Suppressor macrophage treated with lipopolysaccharide for 1 hour (primary cell): ENCODE measurements at places on chromosomes 2 and 18.

- DNase-seq = no peak
Observed at GRCh38 chr2:71901466-71901865, 246.2 kb downstream of the CYP26B1 start.

GRCh38 chr18:37853706-37854105 is 288.1 kb upstream of the CELF4 start:
- peak; percentile 73 for DNase-seq

- DNase-seq = peak; percentile 63
Observed at GRCh38 chr2:230472621-230473018, 56.6 kb downstream of the SP100 start.

- DNase-seq = no peak
Observed at GRCh38 chr2:156935616-156936015, 321.9 kb upstream of the GALNT5 start.

- DNase-seq = no peak
Observed at GRCh38 chr2:43321446-43321845, 95.0 kb upstream of the ZFP36L2 start.

DNA sequence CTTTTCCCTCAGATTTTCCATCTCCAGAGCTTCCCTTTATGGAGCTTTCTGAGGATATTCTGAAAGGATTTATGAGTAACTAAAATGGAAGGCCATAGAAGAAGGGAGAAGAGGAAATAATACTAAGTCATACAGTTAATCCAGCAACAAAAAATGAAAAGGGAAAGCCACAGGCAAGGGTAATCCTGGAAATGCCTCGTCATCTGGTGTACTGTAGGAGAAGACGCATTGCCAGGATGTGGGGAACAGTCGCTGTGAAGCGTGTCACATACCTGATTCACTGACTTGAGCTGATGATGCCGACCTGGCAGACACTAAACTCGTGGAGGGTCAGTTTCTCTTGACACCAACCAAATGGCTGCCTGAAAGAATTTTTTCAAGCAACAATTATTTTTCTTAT is 34.7 kb upstream of the ALPP start:
- no peak for DNase-seq

DNA sequence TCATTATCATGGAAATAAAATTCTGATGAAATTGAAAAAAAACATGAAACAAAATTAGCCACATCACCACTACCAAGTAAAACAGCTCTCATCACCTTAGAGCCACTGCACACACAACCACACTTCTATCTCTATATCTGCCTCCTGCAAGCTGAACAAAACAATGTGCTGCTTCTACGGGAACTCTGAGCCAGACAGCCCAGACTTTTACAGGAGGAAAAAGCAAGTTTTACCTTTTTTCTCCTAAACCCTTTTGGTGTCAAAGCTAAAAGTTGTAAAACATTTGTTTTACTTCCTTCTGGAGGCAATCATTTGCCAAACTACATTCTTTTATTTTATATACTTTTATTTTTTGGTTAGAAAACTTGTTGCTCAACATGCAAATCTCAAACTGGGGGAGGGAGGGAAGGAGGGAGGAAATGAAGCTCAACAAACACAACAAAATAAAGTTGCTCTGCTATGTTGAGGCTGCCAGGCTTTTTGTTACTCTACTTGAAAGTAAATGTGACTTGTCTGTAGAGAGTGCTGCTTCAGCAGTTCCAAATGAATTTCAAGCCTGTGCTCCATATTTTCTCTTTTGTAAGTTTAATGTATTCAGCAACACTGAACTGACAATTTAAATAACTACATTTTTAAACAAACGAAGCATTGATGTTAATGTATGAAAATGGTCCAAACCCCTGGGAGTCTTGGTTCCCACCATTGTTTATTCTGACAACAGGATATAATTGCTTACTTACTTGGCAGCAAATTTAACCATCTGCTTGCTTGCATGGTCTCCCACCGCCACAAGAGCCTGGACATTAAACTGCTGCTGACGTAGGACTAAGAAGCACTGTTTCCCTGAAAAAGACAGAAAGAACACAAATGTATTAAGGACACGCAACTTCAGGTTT is 24.5 kb downstream of the DARS1 start:
- no peak for DNase-seq

GRCh38 chr2:100677611-100678185 is 114.9 kb downstream of the PDCL3 start:
- DNase-seq = no peak

- DNase-seq = peak; percentile 26
Observed at GRCh38 chr2:24461685-24462084, 29.4 kb upstream of the NCOA1 start.

DNA sequence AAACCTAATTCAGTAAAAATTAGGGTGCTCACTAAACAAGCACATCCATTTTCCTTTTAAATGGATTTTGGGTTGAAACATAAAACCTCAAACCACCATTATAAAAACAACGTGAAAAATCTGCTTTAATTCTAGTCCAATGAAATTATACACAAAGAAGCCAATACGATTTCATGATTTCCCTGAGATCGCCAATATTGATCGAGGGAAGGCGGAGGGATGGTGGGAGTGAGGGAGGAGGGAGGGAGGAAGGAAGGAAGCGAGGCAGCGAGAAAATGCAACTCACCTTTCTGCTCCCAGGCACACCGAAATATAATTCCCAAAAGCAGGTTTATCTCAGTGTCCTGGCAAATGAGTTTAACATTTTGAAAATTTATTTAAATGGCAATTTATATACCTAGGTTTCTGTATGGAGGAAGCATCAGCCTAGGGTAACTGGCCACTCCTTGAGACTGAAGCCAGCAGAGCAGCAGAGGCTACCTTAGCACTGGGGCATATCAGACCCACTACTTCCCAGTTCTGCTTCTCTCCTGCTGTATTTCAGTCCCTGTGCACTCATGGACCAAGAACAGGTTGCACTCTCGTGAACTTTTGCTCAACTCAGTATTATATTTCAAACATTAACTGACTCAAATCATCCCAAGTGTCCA is 2.3 kb upstream of the ONECUT2 start:
- no peak for DNase-seq

- peak; percentile 8 for DNase-seq
Observed at GRCh38 chr2:75606761-75607399, 39.7 kb upstream of the MRPL19 start.

- no peak for DNase-seq
Observed at GRCh38 chr2:174574657-174575056, 22.9 kb downstream of the WIPF1 start.

- DNase-seq = no peak
Observed at GRCh38 chr2:38296197-38296780, 80.8 kb downstream of the ATL2 start.

DNA sequence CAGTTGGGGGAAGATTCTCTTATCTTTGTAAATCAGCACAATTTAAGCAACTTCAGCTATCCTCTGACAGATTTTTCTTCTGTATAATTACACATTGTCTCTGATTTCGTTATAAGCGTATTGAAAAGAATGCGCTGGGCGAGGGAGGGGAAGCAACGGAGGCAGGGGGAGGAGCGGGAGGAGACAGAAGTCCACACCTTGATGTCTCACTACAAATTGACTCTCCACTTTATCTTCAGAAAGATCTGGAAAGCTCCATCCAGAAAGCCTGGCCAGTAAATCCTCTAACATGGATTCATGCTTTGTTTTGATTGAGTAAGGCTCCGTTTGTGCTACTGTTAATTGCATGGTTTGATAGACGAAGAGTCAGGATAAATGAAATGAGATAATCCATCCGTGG is 76.6 kb downstream of the SMIM21 start:
- no peak for DNase-seq

DNA sequence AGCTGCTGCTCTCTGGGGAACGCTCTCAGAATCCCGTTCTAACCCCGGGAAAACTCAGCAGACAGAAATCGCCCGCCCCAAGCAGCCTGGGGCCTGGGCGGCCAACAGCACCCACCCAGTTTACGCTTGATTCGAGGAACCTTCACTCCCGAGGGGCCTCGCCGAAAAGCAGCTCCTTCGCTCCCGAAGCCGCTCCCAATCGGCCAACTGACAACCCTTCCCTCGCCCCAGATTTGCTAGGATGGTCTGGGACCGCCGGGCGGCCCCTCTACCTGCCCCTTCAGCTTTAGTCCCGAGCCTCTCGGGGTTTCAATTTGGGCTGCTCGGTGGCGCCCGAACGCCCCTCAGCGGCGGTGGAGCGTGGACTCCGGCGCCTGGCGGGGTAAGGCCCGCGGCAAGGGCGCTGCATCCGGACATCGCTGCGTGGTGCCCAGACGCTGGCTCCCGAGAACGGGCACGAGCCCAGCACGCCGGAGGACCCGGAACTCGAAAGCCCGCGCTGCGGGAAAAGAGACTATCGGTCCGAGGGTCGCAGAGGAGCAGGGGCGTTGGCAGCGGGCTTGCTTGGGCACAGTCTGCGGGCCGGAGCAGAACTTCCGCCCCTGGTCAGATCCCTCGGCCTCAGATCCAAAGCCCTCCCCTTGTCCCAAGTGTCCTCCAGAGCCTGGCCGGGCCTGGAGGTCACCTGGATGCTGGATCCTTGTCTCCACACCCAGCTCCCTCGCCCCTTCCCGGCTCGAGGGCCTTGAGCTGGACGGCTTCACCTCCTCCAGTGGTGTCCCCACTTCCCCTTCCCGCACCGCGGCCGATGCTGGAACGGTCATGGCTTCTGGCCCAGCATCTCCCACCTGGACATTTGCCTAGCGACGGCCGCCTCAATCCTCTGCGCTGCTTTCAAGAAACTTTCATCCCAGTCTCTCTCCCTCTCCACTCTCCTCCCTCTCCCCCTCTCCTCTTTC is 3.0 kb upstream of the OTX1 start:
- DNase-seq = no peak

DNA sequence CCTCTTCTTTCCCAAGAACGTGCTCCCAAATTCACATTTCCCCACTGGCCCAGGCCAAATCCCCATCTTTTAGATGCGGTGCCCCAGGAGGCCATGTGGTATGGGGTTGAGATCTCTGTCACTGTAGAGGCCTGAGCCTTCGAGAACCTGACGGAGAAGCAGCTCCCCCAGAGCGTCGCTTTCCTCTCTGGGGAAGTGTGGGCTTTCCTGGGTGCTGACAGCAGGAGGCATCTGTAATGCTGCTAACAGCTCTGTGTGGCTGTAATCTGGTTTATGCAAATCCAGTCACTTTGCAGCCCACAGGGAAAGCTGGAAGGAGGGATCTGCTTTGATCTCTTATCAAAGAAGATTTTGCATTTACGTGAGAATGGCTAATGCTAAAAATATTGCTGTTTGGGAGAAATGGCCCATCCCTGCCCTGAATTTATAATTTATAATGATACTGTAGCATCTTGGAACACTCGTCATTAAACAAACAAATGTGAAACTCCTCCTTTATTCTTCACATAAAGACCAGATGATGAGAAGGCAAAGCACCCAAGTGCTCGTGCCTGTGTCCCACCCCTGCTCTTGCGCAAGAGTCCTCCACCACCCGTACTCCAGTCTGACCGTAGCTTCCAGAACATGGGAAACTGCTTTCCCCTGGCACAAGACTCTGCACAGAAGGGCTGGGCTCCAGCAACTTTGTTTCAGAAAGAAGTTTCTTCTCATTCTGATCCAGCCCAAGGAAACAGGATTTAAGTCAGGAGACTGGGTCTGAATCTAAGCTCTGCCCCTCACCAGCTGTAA is 109.9 kb upstream of the EPC2 start:
- peak; percentile 56 for DNase-seq

- DNase-seq = no peak
Observed at GRCh38 chr2:99689145-99689742, 199.4 kb upstream of the REV1 start.

- no peak for DNase-seq
Observed at GRCh38 chr2:214543386-214543955, 132.6 kb downstream of the VWC2L start.

- no peak for DNase-seq
Observed at GRCh38 chr18:68937029-68937599, 139.2 kb downstream of the CCDC102B start.

DNA sequence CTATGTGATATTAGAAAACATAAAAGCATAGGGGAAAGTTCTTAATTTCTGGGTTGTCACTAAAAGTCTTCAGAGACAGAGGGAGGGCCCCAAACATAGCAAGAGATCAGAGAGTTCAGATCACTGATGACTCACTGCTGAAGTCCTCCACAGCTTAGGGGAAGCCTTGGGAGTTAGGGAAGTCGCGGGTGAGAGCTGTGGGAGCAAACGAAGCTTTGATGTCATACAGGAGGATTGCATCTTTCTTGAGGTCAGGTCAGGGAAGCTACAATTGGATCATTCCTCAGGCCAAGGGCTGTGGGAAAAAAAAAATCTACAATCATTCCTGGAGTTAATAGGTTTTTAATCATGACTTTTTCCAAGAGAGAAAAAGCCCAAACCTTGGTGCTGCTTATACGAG is 96.2 kb downstream of the COPS8 start:
- peak; percentile 84 for DNase-seq

DNA sequence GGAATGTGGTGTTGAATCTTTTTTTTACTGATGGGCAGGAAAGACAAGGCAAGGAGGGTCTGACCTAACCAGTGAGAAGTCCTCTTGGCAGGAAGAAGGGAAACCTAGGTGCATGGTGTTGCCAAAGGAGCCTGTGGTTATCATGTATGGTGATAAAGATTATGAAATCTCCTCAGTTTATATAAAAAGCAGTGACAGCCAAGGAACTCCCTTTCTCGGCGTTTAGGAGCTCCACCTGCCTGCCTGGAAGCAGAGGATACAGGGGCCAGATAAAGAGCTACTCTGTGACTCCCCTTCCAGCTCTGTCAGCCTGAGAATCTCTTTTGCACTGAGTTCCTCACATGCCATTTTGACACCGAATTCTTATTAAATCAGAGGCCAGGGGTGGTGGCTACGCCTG is 26.1 kb downstream of the COLEC12 start:
- DNase-seq = no peak
